ENCODE measurements at places on chromosomes 1 and 21.
A peak's percentile ranks its signal among the peaks of the same experiment; 100 is the strongest.

DNA sequence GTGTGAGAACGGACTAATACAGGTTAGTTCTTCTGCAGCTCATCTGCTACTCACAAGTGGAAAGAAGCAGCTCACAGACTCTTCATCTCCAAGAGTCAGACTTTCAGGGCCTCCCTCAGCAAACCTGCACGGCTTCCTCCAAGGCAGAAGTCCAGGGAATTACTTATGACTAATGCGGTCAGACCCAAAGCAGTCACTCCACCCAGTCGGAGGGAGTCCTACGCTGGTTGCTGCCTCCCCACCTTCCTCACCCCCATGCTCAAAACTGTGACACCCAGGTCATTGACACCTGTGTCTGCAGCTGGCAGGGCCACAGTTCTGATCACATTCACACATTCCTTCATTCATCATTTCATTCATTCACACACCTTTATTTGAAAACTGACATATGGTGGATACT lies 38.4 kb upstream of the PRDM2 start:
- no peak for DNase-seq

DNA sequence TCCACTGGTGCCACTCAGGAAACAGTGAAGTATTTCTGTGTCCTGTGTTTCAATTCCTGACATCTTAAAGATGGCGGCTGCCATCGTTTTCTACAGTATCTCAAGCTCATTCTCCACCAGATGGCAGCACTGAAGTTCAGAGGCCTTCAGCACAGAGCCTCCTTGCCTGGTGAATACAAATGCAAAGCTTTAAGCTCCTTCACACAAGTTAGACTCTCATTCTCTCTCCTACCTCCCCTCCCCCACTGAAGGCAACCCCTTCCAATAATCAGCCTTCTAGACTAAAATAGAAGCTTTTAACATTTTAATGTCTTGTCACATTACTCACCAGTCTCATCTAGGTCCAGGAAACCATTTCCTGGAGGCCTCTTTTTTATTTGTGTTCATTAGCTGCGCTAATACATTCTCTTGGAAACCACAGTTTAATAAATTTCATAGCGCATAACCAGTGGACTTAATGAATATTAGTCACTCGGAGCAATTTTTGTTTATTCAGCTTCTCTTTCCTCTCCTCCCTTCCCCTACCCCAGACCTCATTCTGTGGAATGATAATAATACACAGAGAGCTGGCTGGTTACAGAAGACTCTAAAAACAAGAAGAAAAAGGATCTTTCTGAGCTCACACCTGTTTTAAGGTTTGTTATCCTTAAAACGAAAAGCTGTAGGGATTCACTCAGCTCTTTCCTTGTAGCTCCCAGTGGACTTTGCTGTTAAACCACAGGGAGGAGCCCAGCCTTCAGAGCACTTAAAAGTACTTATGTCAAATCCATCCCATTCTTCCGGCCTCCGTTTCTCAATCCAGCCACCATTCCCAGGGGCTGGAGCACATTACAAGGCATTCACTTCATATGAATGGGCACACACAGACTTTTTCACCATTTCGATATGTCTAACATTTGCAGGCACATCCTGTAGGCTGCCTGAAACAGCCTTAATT lies 384.9 kb downstream of the HLX start:
- peak; percentile 33 for DNase-seq

DNA sequence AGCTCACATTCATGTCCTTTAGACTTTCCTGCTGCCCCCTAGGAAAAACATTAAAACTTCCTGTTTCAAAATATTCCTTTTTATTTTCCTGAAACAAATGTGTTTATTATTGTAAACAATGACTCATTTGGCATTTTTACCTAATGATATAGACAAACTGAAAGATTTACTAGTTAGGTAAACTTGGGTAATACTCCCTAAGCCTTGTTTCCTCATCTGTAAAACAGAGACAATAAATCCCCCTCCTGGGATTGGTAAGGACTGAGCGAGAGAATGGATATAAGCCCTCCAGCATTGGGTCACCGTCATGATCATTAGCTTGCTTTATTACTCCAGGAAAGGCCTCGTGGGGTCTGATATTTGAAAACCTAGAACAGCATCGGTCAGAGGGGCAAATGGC lies 59.8 kb downstream of the LPAR3 start:
- no peak for DNase-seq

- peak; percentile 90 for DNase-seq
Observed at GRCh38 chr1:92484472-92485380, 2.0 kb downstream of the GFI1 start.

GRCh38 chr1:161198194-161198896 lies 509 bp downstream of the ADAMTS4 start:
- DNase-seq = no peak

DNA sequence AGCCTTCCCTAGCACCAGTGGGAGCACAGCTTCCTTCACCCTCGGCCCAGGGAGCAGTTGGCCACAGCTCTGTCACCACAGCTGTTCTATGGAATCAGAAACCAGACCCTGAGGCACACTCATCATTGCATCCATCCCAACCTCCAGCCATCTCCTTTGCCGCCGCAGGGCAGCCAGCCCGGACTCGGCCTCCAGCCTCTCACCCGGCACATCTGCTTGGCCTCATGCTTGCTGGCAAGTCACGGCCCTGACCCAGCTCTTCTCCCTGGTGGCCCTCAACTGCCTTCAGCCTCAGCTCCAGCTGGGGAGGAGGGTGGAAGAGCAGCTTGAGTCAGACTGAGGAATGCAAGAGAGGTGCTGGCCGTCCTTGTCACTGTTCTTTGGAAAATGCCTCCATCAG lies 59.8 kb downstream of the TOR1AIP2 start:
- no peak for DNase-seq

DNA sequence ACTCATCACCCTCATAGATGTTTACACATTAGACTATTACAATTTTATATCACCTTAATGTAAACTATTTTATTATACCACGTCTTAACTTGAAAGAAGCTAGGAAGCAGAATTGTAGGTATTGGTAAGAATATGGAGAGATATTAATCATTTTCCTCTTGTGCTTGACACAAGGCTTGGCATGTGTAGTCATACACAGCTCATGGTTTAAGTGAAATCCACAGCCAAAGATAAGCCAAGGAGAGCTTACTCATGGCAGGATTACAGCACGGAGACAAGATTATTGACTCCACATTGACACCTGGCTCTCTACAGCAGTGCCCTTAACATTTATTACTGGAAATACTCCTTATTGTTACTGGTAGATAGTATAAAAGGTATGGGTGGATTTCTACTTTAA lies 68.4 kb upstream of the ADGRL4 start:
- no peak for DNase-seq

- DNase-seq = no peak
Observed at GRCh38 chr1:162856260-162856659, 4.7 kb downstream of the CCDC190 start.

GRCh38 chr1:9846611-9847171 lies 22.9 kb upstream of the CLSTN1 start:
- no peak for DNase-seq

DNA sequence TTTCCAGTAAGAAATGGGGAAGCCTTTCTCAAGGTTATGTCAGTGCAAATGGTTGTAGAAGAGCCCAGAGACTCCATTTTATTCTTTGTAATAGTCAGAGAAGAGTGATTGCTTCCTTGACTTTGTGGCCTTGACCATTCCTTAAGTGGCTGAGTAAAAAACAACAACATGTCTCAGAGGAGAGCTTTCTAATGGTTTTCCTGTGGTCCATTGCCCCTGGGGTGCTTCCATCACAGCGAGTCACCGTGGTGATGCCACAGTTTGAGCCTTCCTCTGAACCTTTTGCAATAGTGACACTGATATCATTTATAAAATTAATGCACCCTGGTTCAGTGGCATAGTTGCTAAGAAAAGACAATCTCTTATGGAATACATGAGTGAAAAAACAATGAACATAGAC lies 38.6 kb downstream of the PAPPA2 start:
- no peak for DNase-seq

DNA sequence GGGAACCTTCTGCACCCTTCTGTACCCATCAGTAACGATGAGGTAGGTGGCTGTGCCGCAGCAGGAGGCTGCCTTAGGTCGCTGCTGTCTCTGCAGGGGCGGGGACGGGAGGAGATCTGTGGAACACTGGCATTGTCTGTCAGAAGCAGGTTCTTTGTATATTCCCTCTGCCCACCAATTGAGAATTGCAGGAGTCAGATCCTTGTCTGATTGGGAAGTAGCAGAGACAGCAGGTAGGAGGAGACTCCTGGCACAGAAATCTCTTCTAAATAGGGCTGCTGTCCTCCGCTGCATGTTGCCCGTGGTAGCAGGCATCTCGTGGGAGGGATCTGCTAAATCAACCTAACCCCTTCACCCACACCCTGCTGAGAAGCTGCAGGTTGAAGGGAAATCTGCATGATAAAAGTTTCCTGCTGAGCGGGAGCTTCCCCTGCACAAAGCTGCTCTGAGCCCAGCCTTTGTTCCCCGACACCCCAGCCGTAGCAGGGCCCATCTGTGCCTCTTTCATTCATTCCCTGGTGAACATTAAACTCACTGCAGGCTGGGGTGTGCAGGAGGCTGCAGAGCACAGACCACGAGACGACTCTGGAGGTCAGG lies 15.9 kb downstream of the SARS1 start:
- DNase-seq = no peak

- no peak for DNase-seq
Observed at GRCh38 chr1:44086692-44087474, 31.7 kb upstream of the KLF17 start.

GRCh38 chr1:47986761-47987200 lies 10.4 kb downstream of the TRABD2B start:
- DNase-seq = no peak

- DNase-seq = no peak
Observed at GRCh38 chr1:903721-904271, 19.9 kb upstream of the SAMD11 start.

DNA sequence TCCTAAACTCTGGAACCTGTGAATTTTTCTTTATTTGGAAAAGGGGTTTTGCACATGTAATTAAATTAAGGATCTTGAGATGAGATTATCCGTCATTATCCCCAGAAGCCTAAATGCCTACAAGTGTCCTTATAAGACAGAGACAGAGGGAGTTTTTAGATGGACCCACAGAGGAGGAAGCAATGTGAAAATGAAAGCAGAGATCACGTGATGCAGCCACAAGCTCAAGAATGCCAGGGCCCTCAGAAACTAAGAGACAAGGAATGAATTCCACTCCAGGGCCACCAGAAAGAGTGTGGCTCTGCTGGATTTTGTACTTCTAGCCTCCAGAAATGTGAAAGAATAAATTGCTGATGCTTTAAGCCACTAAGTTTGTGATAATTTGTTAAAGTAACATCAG lies 183.6 kb upstream of the UBE2U start:
- no peak for DNase-seq

DNA sequence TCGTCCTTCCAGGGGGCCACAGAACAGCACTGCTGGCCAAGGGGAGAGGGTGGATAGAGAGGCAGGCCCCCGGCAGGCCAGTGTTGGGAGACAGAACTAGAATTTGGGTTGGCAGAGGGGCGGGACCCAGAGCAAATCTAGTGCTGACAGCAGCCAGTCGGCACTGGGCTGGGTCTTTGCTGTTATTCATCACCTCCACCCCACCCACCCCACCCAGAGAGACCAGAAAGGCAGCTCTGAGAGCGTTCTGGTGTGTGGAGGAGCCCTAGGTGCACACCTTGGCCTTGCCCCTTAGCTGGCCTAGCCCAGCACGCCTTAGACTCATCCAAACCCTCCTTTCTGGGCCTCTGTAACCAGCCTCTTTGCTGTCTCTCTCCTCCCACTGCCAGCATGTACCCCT lies 6.4 kb upstream of the PKP1 start:
- no peak for DNase-seq

- no peak for DNase-seq
Observed at GRCh38 chr1:61141288-61142042, 59.1 kb downstream of the NFIA start.

GRCh38 chr1:201740670-201741111 lies 88.3 kb upstream of the IPO9 start:
- no peak for DNase-seq

DNA sequence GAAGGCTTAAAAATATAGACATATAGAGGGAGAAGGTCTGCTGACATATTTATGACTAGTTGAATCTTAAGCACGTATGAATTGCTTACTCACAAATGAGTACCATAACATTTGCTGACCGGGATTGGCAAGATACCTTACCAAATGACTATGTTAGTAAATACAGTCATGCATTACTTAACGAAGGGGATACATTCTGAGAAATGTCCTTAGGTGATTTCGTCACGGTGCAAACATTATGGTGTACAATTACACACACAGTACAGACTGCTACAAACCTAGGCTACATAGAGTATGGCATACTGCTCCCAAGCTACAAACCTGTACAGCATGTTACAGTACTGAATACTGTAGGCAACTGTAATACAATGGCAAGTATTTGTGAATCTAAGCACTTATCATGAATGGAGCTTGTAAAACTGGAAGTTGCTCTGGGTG lies 19.4 kb upstream of the UBE2U start:
- no peak for DNase-seq

GRCh38 chr1:44810101-44810761 lies 1.9 kb downstream of the BTBD19 start:
- no peak for DNase-seq

Data from DND-41 (cell line).